ENCODE measurements at places on chromosomes 12 and 14.

DNA sequence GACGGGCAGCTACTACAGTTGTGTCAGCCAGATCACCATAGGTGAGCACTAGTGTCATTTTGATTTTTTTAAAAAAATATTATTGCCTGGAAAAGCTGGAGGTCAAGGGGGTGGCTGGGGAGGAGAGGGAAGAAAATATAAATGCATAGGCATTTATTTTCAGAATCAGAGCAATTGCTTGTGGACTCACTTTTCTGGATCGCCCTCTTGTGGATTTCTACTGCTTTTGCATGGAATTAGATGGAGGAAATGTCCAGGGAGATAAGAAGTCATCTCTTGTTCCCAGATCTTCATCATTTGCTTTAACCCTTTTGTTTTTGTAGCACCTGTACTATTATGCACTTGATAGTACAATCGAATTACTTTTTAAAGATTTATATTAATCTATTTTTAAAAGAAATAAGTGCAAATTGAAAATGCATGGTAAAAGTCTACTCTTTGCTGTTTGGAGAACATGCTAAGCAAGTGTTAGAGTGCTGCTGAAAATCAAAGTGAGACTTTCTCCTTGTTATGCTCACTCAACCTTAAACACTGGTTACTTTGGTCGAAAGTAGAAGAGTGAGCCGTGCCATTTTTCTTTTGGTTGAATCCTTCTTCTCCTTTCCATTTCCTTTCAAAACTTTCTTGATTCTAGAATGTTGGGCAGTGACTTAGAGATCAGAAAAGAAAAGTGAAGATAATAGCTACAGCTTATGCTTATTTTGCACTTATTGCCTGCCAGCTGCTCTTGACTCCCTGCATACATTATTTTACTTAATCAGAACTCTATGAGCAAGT lies 60.6 kb upstream of the ANO4 start:
- no peak for DNase-seq

GRCh38 chr12:102069707-102070106 lies 7.9 kb upstream of the WASHC3 start:
- no peak for DNase-seq

- DNase-seq: peak; percentile 77
These were observed 1.8 kb upstream of the MYL6B start for GRCh38 chr12:56150563-56150962.

GRCh38 chr14:86091811-86092210 lies 561.9 kb downstream of the FLRT2 start:
- DNase-seq: no peak

DNA sequence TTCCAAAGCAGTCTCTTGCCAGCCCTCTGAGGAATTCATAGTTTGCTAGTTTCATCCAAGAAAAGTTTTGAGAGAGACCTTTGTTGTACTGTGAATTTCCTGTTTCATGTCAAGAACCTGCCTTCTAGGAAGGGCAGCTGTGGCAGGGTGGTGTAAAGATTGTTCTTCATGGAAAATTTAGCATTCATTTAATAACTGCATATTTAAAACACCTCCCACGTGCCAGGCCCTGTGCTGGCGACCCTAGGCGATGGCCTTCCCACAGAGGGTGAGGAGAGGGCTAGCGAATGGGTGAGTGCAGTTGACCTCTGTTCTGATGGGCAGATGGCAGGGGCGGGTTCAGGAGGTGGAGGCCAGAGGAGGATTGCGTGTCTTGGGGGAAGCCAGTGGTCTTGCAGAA lies 43.2 kb downstream of the MLXIP start:
- no peak for DNase-seq

- no peak for DNase-seq
These were observed 8.0 kb downstream of the DUSP6 start for GRCh38 chr12:89344043-89344861.

- DNase-seq: no peak
These were observed 913.6 kb downstream of the GALC start for GRCh38 chr14:87079416-87079815.

GRCh38 chr12:26704684-26705460 lies 128.1 kb downstream of the ITPR2 start:
- peak; percentile 61 for DNase-seq

- no peak for DNase-seq
These were observed 176.1 kb downstream of the FUT8 start for GRCh38 chr14:65588426-65589140.

DNA sequence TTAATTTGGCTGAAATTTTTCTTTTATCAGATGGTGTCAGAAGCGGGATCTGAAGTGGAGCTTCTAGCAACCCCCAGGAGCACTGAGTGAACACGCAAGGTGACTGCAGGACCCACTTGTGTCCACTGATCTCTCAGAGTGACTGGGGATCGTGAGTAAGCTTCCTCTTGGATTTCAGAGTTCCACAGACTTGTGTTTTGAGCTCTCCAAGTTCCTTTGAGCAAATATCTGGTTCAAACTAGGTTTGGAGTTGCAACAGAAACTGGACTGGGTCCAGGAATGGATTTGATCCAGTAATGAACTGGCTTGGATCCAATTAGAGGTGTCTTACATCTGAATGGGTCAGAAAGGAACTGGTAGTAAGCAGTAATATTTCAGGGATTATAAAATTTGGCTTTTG lies 24.7 kb upstream of the B4GALNT1 start:
- DNase-seq: no peak

DNA sequence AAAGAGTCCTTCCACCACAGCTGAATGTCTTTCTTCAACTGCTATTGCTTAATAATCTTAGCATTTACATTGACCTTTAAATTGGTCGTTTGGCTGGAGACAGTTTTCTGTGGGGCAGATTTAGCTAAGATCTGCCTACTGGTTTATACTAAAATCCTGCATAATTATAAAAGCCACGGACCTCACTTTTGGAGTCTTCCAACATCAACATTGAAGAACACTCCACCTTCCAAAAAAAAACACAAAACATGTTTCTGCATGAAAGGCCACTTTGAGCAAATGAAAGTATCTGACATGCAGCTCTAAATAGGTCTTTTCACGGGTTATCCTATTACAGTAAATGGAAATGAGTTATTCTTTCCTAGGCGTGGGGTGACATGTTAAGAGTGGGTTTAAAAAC lies 57.0 kb upstream of the KRR1 start:
- DNase-seq: no peak

DNA sequence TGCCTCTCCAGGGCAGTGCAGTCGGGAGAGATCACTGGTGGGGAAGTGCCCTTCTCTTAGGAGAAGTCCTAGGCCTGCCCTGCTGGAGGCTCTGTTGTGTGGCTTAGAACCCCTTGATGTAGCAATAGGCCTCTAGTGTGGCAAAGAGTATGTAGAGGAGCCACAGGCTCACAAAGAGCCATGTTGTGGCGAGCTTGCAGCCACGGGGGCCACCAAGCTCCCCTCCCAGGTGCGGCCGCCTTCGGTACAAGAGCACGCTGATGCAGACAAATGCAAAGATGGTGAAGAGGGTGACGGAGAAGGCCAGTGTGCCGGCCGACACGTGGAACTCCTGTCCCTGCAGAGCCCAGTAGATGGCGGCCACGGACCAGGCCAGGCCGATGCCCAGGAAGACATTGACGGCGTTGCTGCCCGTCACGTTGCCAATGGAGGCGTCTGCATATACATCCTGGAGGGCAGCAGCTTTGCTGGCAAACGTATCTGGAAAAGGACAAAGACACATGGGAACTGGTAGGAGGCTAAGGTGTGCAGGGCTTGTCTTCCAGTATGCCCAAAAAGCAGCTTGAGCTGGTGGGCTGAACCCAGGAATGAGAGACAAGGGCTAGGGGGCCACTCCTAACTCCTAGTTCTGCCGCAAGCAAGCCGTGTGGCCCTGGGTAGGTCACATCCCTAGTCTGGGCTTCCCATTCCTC lies 142.8 kb downstream of the SLC8A3 start:
- no peak for DNase-seq

GRCh38 chr14:33294419-33294818 lies 355.7 kb downstream of the NPAS3 start:
- no peak for DNase-seq

DNA sequence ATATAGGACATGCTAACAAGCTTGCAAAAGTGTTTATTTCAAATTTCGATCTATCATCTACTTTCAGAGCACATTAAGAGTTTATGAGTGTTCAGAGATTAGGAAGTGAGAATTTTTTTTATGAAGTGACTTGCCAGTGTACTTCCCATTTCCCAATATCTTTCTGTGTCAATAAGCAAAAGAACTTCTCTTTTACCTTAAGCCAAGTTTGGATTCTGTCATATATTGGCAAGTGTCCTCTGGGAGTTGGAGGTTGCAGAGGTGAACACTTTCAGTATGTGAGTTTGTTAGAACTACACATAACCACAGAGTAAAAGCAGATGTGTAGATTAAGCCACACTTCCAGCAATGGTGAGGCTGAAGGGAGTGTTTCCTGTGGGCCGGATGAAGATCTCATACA lies 16.6 kb upstream of the KLRF1 start:
- peak; percentile 88 for DNase-seq

DNA sequence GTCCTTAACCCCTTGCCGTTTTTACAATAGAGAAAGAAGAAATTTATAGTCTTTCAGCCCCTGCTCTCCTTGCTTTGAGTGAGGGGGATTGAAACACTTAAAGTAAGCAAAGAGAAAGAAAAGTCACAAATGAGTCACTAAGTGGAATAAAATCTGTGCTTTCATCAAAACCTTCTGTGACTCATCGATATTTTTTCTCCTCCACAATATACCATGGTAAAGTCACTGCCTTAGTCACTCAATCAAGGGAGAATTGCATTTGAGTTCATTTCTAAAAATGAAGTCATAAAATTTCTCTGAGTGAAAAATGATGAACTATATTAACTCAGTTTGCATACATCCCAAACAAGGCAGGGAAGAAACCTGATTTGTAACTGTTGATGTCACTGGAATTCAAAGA lies 470.3 kb downstream of the FOXG1 start:
- no peak for DNase-seq

- no peak for DNase-seq
These were observed 10.8 kb downstream of the CRACR2A start for GRCh38 chr12:3741882-3742672.

DNA sequence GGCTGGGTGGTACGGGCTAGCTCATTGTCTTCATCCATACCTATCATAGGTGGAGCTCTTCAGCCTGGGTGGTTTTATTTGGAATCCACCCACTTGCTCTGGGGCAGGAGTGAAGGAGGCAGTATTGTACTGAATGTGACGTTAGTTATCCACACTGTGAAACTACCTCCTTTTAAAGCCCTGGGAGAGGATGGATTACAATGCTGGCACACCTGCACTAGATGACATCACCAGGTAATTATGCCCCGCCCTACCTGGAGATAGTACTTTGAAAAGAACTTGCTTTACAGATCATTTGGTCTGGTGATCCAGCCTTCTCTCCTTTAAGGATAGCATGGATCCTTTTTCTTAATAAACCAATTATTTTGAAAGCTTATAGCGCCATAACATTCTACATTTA lies 78.0 kb downstream of the B4GALNT3 start:
- DNase-seq: no peak

- peak; percentile 81 for DNase-seq
These were observed 3.2 kb upstream of the FICD start for GRCh38 chr12:108511633-108512540.

DNA sequence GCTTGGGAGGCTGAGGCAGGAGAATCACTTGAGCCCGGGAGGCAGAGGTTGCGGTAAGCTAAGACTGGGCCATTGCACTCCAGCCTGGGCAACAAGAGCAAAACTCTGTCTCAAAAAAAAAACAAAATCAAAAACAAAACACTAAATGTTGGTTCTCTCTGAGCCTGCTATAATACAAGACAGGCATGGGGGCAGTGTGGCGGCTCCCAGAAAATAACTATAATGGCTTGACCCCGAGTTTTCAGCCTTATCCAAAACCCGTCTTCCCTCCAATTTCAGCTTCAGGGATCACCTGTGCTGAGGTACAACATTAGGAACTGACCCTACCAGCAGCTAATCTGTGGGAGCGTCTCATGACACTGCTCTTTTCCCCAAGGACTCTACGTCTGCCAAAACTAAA lies 862 bp downstream of the SLC7A7 start:
- no peak for DNase-seq

DNA sequence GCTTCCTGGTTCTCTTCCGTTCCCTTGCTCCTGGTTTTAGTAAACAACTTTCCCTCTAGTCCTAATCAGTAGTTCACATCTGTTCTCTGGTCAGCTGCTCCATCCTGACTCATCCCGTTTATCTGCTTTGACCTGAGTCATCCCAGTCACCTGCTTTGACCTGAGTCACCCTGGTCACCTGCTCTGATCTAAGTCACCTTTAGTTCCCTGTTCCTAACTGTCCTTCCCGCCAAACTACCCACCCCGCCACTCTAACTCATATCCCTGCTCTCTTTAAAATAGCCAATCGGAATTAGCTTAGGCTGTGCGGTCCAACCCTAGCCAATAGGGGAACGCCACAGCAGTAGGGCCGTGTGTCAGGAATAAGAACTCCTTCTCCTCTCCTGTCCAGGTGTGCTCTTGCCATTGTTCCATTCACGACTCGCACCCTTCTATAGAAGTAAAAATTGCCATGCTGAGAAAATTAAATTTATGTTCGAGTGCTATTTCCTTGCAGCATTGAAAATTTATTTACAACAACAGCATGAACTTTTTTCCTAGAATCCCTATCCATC lies 3.1 kb upstream of the ANKRD33 start:
- DNase-seq: no peak

DNA sequence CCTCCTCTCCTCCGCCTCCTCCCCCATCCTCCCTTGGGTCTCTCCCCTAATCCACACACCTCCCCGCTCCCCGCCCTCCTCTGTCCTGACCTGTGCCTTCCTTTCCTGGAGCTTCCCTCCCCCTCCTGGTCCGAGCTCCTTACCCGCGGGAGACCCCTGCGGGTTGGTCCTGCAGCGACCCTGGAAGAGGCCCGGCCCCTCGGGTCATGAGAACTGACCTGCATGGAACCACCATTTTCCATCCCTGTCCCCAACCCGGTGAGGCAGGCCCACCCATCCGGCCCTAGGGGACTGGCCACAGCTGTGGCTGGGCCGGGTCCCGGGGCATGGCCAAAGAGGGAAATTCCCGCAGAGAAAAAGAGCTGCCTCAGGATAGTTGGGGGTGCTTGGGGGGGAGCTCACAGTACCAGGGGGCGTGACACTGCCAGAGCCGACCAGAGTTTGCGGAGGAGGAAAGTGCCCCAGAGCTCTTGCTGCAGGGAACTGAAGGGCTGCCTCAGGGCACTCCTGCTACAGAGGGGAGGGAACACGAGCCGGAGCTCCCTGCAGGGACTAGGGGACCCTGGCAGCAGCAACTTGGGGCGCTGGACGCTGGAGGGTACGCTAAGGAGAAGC lies 613 bp downstream of the ARHGEF40 start:
- peak; percentile 73 for DNase-seq
